H1 (cell line): ENCODE measurements at places on chromosomes 5 and 9. TPM values are rescaled to one million over a fixed set of nuclear protein-coding genes. Genes with fewer than 3 reads are reported as not detected.

TCF7 gene
- total RNA-seq, result 6.8 and 8.5 TPM in 2 replicates

ENHO gene
- total RNA-seq, result 12.2 and 14.1 TPM in 2 replicates

FGFR4 gene
- total RNA-seq, result 74.3 and 88.4 TPM in 2 replicates

- no peak overlapping the region for H3K27ac ChIP-seq
- peaks cover 9% of the 10 kb centered on the region; the same call in 1 of the 2 replicates for H3K36me3 ChIP-seq
- no peaks in the 10 kb centered on the region for H3K4me1 ChIP-seq
These were observed 42.7 kb downstream of the SH3PXD2B start for GRCh38 chr5:172411484-172412072.

RNF44 gene
- total RNA-seq, result 164 and 178 TPM in 2 replicates

GRCh38 chr5:176863041-176863764 is 35.9 kb downstream of the HK3 start:
- H3K27ac ChIP-seq, result no peak overlapping the region
- no peak for DNase-seq
- peaks cover 40% of the 10 kb centered on the region for H3K4me1 ChIP-seq
- no peaks in the 10 kb centered on the region for H3K36me3 ChIP-seq
- no peaks in the 10 kb centered on the region for H3K27me3 ChIP-seq

TAF11L7 gene
- total RNA-seq, result not detected in 2 replicates

AP3B1 gene
- total RNA-seq, result 48.3 and 50.0 TPM in 2 replicates

EQTN gene
- total RNA-seq, result 0.52 TPM in 1 of 2 replicates, not detected in the other

DNA sequence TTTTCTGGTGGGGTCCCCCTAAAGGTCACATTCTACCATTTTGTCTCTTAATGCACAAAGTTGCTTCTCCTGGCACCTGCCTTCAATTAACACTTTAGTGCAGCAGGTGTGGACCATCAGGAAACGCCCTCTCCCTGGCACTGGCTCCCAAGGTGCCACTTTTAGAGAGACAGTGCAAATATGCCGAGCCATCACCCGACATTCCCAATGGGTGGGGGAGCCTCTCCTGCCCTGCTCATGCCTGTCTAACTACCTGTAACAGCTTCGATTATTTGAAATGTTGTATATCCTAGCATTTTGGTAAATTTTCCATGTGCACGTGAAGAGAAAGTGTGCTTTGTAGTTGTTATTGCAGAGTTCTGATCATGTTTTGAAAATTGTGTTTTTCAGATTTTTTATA is 13.2 kb upstream of the LRRC14B start:
- no peak overlapping the region for H3K27ac ChIP-seq
- no peak overlapping the region for H3K4me3 ChIP-seq
- H3K27me3 ChIP-seq, result no peaks in the 10 kb centered on the region
- H3K36me3 ChIP-seq, result peaks cover 7% of the 10 kb centered on the region
- DNase-seq, result no peak
- H3K4me1 ChIP-seq, result no peaks in the 10 kb centered on the region

GRCh38 chr5:72282878-72283277 is 37.2 kb downstream of the MRPS27 start:
- no peaks in the 10 kb centered on the region for H3K27me3 ChIP-seq
- peaks cover 6% of the 10 kb centered on the region; the same call in 1 of the 2 replicates for H3K36me3 ChIP-seq
- no peaks in the 10 kb centered on the region for H3K4me1 ChIP-seq
- no peak overlapping the region for H3K27ac ChIP-seq

GRCh38 chr5:94751460-94751859 is 133.0 kb downstream of the SLF1 start:
- no peaks in the 10 kb centered on the region for H3K27me3 ChIP-seq
- H3K4me3 ChIP-seq, result no peak overlapping the region
- peaks cover 3% of the 10 kb centered on the region for H3K4me1 ChIP-seq
- DNase-seq, result no peak
- no peak overlapping the region for H3K27ac ChIP-seq

DNA sequence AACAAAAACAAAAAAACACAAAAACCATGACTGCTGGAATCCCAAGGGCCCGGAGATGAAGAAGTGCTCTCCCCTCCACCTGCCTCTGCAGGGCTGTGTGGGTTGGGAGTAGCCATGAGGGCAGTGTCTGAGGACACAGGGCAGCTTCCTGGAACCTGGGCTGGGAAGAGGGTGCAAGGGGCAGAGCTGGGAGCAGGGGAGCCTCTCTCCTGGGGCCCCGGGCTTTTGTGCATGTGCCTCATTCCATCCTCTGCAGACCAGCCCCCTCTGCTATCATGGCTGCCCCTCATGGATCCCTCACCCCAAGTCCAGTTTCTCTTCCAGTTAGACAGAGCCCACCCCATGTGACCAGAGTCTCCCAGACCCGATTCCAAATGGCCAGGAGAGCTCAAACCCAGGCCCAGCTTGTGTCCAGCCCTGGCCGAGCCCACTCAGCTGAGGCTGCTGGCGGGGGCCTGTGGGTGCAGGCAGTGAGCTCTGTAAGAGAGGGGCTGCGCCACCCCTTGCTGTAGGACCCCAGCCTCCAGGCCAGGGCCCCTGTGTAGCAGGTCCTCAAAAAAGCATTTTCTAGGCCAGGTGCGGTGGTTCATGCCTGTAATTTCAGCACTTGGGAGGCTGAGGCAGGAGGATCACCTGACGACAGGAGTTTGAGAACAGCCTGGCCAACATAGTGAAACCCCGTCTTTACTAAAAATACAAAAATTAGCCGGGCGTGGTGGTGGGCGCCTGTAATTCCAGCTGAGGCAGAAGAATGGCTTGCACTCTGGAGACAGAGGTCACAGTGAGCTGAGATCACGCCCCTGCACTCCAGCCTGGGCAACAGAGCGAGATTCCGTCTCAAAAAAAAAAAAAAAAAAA is 44.5 kb downstream of the PLPP7 start:
- H3K4me3 ChIP-seq, result no peak overlapping the region
- no peak overlapping the region for H3K27ac ChIP-seq
- H3K36me3 ChIP-seq, result no peaks in the 10 kb centered on the region
- peaks cover 17% of the 10 kb centered on the region for H3K4me1 ChIP-seq
- no peak for DNase-seq

DNA sequence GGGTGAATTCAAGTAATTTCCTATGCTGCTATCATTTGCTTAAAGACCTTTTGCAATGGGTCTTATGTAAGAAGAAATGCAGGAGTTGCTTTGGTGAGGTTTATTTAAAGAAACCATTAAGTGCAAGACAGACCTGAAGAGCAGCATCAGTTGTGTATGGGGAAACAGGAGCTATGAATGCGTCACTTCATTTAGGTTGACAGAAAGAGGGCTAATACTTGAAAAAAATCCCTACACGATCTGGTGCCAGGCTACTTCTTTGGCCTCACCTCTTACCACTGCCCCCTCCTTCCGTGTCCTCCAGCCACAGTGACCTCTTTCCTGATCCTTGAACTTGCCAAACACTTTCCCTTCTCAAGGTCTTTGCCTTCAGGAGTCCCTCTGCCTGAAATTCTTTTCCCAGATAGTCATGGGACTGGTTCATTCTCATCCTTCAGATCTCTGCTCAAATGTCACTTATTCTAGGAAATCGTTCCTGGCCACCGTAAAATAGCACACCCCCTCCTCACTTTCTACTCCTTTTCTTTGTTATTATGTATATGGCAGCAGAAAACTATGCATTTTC is 1.4 kb upstream of the JAK2 start:
- DNase-seq, result no peak
- H3K4me1 ChIP-seq, result no peaks in the 10 kb centered on the region
- no peaks in the 10 kb centered on the region for H3K27me3 ChIP-seq
- no peak overlapping the region for H3K27ac ChIP-seq

IL4 gene
- not detected in 2 replicates for total RNA-seq

DNA sequence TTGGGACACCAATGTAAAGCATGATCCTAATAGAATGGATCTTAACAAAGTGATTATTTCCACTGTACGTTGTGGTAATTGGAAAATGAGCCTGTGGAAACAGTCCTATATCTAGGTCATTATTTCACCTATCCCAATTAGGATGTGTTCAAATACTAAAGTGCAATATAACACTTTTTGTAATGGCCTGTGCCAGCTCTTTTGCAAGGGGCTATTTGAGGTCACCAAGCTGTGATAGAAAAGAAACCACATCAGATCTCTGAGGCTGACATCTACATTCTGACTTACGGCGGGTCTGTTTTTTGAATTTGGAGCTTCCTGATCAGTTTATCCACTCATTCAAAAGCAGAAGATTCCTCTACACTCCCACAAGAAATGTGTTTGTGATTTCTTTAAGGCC is 150.0 kb downstream of the TLE1 start:
- no peaks in the 10 kb centered on the region for H3K4me1 ChIP-seq
- no peaks in the 10 kb centered on the region for H3K36me3 ChIP-seq
- no peaks in the 10 kb centered on the region for H3K27me3 ChIP-seq
- no peak for DNase-seq
- no peak overlapping the region for H3K27ac ChIP-seq
- no peak overlapping the region for H3K4me3 ChIP-seq

SCGB3A2 gene
- total RNA-seq, result 63.6 and 74.3 TPM in 2 replicates

PAX5 gene
- total RNA-seq, result 0.13 and 0.43 TPM in 2 replicates

SLC6A7 gene
- total RNA-seq, result 0.07 TPM in 1 of 2 replicates, not detected in the other

RNF224 gene
- total RNA-seq, result 0.17 TPM in 1 of 2 replicates, not detected in the other

- no peaks in the 10 kb centered on the region for H3K27me3 ChIP-seq
- peaks cover 7% of the 10 kb centered on the region for H3K4me1 ChIP-seq
- no peaks in the 10 kb centered on the region for H3K36me3 ChIP-seq
- no peak for DNase-seq
- H3K27ac ChIP-seq, result no peak overlapping the region
- no peak overlapping the region for H3K4me3 ChIP-seq
These were observed 82.4 kb upstream of the IFNK start for GRCh38 chr9:27441741-27442070.

IRGM gene
- total RNA-seq, result not detected in 2 replicates

DNA sequence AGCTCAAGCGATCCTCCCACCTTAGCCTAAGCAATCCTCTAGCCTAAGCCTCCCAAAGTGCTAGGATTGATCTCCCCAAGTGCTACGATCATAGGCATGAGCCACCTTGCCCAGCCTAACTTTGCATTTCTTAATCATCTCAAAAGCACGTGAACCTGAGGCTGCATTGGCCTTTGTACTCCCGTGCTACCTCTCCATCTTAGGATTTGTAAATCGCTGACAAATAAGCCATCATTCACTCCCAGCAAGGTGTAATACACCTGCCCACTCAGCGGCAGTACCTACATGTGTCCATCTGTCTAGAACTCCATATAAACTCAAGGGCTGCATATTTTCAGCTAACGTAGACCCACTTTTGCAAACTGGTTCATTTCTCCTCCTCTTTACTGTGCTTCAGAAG is 2.8 kb downstream of the ANKH start:
- H3K4me1 ChIP-seq, result peaks cover 3% of the 10 kb centered on the region
- H3K4me3 ChIP-seq, result no peak overlapping the region
- no peak overlapping the region for H3K27ac ChIP-seq
- H3K27me3 ChIP-seq, result peaks cover 5% of the 10 kb centered on the region

PSD2 gene
- total RNA-seq, result 0.06 and 0.13 TPM in 2 replicates

MUSK gene
- total RNA-seq, result not detected in 2 replicates

DNA sequence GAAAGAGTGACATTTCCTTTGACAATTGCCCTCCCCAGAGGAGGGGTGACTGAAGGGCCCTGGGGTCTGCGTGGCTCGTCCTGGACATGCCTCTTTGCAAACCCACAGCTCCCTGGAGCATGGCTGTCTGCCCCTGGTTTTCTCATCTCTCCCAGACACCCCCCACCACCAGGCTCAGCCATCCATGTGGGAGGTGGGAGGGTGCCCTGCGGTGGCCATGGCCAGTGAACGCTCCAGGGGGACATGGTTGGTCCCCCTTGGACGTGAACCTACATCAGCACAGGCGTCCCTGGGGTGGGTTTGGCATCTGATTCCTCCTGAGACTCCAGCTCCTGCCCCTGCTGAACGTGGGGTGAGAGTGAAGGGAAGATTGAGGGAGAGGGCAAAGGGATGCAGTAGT is 67.7 kb upstream of the LMX1B start:
- H3K4me1 ChIP-seq, result no peaks in the 10 kb centered on the region
- no peak overlapping the region for H3K4me3 ChIP-seq
- H3K27me3 ChIP-seq, result no peaks in the 10 kb centered on the region
- no peak overlapping the region for H3K27ac ChIP-seq

DNA sequence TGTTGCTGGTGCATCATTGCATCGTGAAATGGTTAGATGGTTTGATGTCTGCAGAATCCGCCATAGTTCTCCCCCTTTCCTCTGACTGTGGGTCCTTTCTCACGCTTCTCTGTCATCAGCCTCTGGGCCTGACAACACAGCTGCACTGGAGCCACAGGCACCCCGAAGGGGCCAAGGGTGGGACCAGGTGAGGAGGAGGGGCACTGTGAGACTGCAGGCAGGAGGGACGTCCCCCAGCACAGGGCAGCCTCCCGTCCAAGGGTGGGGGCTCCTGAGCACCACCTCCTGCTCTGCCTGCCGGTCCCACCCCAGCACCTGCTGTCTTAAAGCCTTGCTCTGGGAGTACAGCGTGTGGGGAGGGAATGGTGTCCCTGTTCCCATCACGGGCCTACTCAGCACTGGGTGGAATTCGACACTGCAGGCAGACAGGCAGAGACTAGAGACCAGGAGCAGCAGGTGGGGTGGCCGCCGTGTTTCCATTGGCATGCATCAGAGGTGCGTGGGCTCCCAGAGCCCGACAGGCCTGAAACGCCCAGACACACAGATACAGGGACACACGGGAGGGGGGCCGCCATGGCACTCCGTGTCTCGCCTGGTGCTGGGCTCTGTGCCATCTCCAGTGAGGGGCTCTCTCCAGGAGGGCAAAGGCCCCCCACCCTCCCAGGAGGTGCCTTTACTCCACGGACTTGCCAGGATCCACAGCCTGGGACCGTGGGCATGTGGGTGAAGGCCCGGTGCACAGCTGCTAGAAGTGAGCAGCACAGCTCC is 15.0 kb downstream of the CACNA1B start:
- no peak overlapping the region for H3K27ac ChIP-seq
- H3K27me3 ChIP-seq, result no peaks in the 10 kb centered on the region
- no peaks in the 10 kb centered on the region for H3K36me3 ChIP-seq
- H3K4me1 ChIP-seq, result no peaks in the 10 kb centered on the region

TMOD1 gene
- 0.88 and 1.1 TPM in 2 replicates for total RNA-seq

DNA sequence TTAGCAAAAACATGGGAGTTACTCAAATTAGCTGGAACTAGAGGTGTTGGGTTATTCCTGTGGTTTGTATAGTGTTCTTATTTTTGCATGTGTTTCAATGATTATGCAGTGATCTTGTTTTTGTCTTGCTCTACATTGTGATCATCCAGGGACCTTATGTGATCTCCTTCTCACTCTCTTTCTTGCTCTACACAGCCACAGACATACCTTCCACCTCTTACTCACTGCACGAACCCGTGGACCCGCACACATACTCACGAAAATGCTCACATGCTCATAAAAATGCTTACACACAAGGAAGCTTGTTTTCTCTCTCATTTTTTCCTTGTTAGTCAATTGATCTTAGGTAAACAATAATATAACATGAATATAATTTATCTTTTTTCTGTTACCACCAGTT is 187.1 kb downstream of the KDM4C start:
- H3K36me3 ChIP-seq, result peaks cover 2% of the 10 kb centered on the region; the same call in 1 of the 2 replicates
- H3K4me1 ChIP-seq, result no peaks in the 10 kb centered on the region
- no peak overlapping the region for H3K4me3 ChIP-seq
- no peak for DNase-seq
- no peaks in the 10 kb centered on the region for H3K27me3 ChIP-seq

SPATA31A3 gene
- total RNA-seq, result not detected in 2 replicates

FOXI1 gene
- total RNA-seq, result not detected in 2 replicates

SLC9A3 gene
- 0.95 and 1.1 TPM in 2 replicates for total RNA-seq
